Hematopoietic multipotent progenitor cell treated with erythropoietin and hydrocortisone succinate and interleukin-3 and kit ligand, for 8 days (in vitro differentiated cells): ENCODE measurements at places on chromosomes 2 and 18.

DNA sequence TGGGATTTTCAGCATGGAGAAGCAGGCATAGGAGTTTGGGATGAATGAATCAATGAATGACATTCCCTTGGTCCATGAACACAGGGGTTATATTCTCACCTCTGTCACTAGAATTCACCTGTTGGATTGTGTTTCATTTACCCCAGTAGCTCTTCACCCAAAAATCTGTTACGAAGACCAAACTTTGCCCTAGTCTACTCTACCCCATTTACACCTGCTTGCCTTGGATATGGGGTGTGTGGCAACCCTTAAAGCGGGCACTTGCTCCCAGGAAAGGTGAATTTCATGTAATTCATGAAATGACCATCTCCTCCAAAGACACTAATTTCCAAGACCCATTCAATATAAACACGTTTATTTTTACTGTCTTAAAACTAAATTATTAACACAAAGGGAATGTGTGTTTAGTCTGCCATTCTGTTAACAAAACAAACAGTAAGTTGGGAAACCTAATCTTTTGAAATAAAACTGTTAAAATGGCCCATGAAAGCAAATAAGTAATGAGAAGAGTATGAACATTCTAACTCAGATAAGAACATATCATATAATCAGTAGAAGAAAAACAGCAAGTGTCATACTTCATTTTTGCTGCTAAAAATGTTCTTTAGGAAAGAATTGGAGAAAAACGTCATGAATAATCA is 268.0 kb downstream of the NAPG start:
- no peak for DNase-seq

- no peak for DNase-seq
These were observed 10.0 kb downstream of the TTL start for GRCh38 chr2:112491946-112492345.

GRCh38 chr18:67550872-67551520 is 34.5 kb upstream of the DSEL start:
- no peak for DNase-seq

DNA sequence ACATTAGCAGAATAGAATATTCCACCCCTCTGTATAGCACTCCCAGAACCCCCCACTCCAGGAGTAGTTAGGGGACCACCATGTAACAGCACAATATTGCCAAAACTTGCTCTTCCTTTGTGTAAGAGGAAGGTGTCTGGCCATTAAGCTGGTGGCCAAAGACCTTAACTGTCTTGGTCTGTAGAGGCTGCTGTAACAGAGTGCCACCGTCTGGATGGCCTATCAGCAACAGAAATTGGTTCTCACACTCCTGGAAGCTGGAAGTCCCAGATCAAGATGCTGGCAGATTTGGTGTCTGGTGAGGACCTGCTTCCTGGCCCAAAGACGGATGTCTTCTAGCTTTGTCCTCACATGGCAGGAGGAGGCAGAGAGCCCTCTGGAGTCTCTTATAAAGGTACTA is 61.6 kb upstream of the TGFA start:
- DNase-seq = no peak

GRCh38 chr2:158269143-158269542 is 167.5 kb downstream of the UPP2 start:
- no peak for DNase-seq

DNA sequence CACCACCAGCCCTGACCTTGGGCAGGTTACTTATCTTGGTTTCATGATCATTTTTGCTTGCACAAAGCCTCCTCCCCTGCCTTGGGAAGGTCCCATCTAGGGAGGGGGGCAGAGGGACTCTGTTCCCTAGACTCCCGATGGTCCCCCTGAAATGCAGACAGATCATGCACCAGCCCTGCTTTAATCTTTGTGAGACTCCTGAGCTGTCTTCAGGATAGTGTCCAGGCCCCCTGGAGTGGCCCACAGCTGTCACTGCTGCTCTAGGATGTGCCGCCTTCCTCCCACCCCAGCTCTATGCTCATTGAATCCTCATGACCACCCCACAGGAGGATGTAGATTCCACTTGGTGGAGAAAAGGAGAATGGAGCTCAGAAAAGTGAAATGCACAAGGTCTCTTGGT is 28.0 kb downstream of the PCARE start:
- DNase-seq = no peak

GRCh38 chr2:26561918-26562810 is 79.0 kb downstream of the CIB4 start:
- DNase-seq = peak; percentile 7

- DNase-seq = no peak
These were observed 116.4 kb upstream of the CAPN13 start for GRCh38 chr2:30923623-30924022.

DNA sequence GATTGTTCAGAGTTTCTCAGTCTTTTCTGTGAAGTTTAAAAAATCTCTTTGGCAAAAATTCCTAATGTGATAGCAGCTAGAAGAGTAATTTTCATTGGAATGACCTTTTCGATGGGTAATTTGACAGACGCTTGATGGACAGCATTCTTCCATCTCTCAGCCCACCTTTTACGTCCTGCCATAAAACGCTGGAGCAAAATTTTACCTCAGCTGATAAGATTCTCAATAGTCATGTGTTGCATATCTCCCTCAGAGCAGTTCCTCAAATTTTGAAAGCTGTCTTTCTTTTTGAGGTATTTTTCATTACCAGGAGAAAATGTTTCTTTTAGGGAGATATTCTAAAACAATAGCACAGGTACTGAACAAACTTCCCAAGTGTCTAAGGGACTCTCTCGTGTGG is 441.4 kb downstream of the PARD3B start:
- peak; percentile 3 for DNase-seq

DNA sequence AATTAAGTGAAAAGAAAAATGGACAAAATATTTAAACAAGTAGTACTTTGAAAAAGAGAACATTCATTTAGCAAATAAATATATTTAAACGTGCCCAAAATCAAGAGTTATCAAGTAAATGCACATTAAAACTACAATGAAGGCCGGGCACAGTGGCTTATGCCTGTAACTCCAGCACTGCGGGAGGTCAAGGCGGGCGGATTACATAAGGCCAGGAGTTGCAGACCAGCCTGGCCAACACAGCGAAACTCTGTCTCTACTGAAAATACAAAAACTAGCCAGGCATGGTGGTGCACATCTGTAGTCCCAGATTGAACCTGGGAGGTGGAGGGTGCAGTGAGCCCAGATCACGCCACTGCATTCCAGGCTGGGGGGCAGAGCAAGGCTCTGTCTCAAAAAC is 9.8 kb downstream of the STAM2 start:
- no peak for DNase-seq

DNA sequence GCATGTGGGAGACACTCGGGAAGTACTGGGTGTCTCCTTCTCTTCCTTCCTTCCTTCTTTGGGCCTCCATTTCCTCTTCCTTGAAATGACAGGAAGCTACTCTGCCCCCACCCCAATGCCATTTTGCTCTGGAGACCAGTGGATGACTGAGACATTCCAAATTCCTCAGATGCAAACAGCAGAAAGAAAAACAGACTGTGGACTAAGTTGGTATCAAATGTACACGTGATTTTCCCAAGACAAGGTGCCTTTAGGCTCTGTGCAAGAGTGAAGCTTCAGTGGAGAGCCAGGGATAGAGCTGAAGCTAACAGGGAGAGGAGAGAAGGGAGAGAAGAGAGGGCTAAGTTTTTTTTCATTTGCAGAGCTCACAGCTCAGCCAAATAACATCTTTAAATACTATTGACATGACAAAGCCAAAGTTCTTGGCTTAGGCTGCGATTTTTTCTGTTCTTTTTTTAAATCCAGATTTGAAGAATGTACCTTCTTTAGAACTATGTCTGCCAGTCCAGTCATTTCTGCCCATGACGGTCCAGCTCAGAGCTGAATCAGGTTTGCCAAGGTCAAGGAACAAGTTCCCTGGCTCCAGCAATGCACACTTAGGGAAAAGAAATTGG is 84.5 kb upstream of the LCLAT1 start:
- no peak for DNase-seq

GRCh38 chr18:63247926-63248325 is 71.6 kb downstream of the BCL2 start:
- no peak for DNase-seq

- DNase-seq = no peak
These were observed 1.5 kb downstream of the MAP3K2 start for GRCh38 chr2:127386246-127386645.

DNA sequence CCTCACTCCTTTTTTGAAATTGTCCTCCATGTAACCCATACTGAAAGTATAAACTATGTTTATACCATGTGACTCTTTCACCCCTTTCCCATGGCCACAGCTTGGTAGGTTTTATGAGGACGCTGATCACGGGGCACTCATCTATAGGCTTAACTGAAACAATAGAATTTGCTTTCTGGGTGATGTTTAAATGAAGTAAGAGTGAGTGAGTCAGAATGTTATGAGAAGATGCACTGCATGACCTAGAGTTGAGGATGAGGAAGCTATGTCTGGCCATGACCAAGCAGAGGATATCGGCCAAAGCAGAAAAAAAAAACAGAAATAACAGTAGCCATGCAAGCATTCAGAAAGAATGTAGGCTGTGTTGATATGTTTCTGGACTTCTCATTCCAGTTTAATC is 34.9 kb downstream of the SCN1A start:
- DNase-seq = no peak

DNA sequence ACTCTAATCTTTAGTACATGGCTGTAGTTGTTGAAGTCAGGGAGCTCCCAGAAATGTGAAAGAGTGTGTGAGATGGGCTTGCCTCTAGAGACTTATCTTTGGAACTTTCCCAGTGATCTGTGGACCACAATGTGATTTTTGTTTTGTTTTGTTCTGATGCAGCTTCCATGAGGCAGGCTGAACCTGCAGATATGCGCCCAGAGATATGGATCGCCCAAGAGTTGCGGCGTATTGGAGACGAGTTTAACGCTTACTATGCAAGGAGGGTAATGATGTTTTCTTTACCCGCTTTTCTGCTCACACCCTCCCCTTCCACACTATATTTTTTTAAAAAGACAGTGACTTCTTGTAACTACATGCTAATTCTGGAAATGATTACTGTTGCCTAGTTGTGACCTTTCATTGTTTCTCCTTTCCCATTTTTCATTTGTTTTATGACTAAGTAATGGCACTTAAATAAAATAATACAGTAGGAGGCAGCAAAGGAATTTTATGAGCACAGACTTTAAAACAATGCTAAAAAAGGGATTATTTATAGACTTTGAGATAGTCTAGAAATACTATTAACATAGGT is 29.3 kb downstream of the BCL2L11 start:
- DNase-seq = no peak

DNA sequence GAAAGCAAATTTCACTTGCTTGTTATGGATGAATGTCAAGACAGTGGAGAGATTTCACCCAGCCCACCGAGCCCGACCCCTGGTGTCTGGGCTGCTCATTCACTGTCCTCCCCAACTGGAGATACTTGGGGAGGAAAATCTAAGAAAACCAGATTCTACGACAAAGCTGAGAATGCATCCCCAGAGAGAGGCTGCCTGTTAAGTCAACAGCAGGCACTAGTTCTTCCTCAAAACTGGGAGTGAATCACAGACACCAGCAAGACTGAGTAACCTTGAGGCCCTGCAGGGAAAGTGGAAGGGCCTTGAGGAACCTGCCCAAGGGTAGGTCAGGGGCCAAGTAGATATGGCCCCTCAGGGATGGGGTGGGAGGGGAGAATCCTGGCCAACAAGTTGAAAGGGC is 34.2 kb upstream of the MLPH start:
- no peak for DNase-seq
